CD4-positive, alpha-beta T cell treated with Interleukin-15 for 1 hour (primary cell): ENCODE measurements at places on chromosomes 12 and 14.

GRCh38 chr12:24229031-24229700 is 279.7 kb upstream of the SOX5 start:
- DNase-seq: no peak

GRCh38 chr14:36671149-36671548 is 9.5 kb downstream of the PAX9 start:
- DNase-seq: no peak

GRCh38 chr12:39426636-39427240 is 16.2 kb downstream of the KIF21A start:
- no peak for DNase-seq

DNA sequence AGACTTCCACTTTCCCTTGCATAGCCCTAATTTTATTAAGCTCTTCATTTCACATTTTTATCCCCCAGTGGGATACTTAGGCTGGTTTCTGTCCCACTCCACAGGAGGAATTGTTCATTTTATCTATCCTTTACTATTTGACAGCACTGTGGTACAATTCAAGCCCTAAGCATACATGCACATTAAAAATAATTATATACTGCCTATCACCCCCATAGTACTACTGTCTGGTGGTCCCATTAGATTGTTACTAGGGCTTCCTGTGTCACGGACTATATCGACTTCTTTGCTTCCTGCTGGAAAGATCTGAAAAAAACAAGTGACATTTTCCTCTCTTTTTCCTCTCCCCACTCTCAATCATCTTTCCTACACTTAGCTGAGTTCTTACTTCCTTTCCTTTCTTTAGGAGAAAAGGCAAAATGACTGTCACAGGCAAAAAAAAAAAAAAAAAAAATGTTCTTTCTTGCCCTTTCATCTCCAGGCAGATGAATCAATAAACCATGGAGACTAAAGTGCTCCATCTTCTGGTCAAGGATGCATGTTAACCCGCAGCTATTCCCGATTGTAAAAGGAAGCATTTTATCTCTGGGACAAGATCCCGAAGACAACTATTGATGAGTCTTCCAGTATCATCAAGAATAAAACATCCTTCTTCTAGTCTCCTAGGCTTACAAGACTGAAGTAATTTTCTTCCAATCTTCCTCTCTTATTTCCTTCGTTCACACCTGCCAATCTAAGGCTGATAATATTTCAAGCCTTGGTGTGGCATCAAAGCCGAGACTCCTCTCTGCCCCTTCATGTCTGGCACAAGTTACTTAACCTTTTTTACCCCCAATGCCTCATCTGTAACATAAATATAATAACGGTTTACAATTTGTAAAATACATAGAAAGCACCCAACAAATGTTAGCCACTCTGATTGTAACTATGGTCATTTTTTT is 94.4 kb upstream of the PLEKHG7 start:
- no peak for DNase-seq

- no peak for DNase-seq
Measured at GRCh38 chr12:59649203-59649602, 53.4 kb downstream of the SLC16A7 start.

GRCh38 chr14:78592616-78593219 is 422.5 kb downstream of the NRXN3 start:
- no peak for DNase-seq

GRCh38 chr12:45220363-45220931 is 4.6 kb downstream of the ANO6 start:
- DNase-seq: no peak
